Thymus (tissue), 14 donors: ENCODE measurements at places on chromosomes 7 and 10.

GRCh38 chr7:133830081-133830480 lies 297.1 kb upstream of the LRGUK start:
- DNase-seq = no peak

- no peak for DNase-seq
These were observed 105.4 kb downstream of the ODAD2 start for GRCh38 chr10:27893358-27893954.

GRCh38 chr7:1666317-1666822 lies 3.7 kb upstream of the ELFN1 start:
- no peak for DNase-seq

DNA sequence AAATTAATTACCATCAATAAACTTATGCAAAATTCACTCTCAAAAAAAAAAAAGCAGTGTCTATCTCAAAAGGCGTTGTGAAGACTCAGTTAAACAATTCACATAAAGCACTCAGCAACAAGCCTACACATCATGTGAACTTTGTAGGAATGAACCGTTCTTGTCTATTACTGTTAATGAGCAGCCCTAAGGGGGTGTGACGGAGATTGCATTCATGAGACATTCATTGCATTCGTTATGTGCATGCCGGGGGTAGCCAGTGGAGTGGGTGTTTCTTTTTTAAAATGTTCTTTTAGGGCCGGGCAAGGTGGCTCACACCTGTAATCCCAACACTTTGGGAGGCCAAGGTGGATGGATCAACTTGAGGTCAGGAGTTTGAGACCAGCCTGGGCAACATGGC lies 193.0 kb downstream of the PRPF18 start:
- DNase-seq = no peak

GRCh38 chr10:67668448-67668847 lies 27.5 kb downstream of the CTNNA3 start:
- DNase-seq = no peak

DNA sequence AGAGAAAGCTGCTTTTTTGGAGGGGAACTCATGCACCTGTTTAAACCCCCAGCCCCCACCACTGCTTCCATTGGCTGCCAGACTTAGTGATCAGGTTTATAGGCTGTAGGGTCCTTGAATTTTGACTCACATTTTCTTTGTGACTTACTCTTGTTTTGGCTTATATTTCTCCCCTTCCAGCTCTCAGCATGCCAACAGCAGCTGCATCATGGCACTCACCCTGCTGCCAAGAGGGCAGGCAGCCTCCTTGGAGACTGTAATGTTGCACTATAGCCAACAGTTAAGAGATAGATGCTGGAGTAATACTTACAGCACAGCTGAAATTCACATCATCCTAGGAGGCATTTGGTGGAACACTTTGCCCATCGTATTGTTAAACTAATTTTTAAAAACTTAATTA lies 98.0 kb upstream of the GLCCI1 start:
- DNase-seq = no peak

DNA sequence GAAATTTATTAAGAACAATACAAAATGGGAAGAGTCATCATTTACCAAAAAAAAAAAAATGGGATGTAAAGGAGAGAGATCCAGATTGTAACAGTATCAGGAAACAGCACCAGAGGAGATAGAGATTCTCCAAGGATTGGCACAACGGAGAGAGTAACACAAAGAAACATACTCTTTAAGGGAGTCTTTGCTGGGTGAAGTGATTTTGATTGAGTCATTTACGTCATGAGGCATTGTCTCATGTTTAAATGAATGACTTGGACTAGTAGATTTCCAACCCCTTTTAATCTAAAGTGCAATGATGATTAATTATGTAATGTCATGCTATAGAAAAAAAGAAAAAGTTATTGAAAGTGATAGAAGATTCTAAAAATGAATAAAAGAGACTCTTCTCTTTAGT lies 68.8 kb downstream of the ITGB8 start:
- DNase-seq = no peak

DNA sequence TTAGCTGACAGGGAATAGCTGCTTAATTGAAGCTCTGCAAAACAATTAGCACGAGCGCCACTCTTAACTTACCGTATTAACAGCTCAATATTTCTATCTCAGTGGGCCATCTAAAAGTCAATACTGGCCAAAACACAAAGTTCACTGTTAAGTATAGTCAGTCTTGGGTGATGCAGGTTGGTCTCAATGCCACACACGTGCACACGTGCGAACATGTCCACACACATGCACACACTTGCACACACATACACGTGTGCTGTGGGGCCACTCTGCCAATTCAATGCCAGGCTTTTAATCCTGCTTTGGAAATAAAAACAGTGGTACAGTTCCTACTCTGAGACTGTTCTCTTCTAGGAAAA lies 105.1 kb downstream of the GRB10 start:
- DNase-seq = no peak

DNA sequence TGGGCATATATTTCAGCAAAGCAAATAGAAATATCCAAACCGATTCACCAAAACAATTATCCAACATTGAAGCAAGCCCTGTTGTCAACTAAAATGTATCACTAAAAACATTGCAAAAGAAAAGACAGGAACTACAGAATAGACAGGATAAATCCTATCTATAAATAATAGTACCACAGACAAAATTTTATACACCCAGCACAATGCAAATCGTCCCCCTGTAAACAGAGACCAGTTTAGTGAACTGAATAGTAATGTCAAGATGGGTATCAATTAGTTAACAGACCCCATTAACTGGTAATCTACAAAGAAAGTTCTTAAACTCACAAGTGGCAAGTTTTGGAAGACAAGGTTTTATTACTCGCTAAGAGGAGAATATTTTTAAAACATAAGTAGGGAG lies 4.0 kb downstream of the ZC3HAV1 start:
- DNase-seq = no peak

- no peak for DNase-seq
These were observed 80.8 kb downstream of the TMEM130 start for GRCh38 chr7:98788966-98789365.

DNA sequence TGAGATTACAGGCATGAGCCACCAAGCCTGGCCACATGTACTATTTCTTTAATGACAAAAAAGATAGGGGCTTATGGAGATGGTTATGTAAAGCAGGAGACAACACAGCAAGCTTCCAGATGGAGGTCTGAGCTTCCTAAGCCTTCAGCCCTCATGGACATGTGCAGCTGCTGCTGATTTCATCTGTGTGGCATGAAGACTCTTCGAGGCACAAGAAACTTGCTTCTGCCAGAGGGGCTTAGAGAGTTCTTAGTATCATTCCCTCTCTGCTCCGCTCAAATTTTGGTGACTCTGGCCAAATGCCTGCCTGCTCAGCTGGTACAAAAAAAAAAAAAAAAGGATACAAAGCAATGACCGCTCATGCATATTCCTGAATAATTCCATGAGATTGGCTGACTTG lies 552.5 kb downstream of the TYW1 start:
- DNase-seq = no peak

DNA sequence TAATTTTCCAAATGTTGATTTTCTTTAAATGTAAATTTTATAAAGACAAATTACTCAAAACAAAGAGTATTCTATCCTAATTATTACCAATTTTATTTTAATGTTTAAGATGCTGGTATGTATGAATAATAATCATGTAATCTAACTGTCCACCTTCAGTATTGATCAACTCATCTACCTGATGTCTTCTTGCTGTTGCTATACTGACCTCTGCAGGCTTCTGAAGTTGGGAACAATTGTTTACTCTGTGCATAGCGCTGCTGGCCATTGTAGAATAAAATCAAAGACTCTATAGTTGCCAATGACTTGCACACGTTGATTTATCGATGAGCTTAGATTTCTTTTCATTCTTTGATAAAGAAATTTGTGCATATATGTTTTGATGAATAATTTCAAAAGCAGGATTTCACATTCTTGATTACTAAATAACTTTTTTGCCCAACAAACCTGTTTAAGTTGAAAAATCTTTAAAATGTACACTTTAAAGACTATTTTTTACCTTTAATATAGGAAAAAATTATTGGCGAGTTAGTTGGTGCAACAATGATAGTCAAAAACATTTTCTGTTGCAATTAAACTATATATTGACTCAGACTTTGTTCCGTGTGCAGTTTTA lies 282.3 kb downstream of the TFEC start:
- DNase-seq = no peak
